NCI-H526 treated with DMSO at 0.1 percent for 48 hours (cell line): ENCODE measurements at places on chromosomes 16 and 17.

DNA sequence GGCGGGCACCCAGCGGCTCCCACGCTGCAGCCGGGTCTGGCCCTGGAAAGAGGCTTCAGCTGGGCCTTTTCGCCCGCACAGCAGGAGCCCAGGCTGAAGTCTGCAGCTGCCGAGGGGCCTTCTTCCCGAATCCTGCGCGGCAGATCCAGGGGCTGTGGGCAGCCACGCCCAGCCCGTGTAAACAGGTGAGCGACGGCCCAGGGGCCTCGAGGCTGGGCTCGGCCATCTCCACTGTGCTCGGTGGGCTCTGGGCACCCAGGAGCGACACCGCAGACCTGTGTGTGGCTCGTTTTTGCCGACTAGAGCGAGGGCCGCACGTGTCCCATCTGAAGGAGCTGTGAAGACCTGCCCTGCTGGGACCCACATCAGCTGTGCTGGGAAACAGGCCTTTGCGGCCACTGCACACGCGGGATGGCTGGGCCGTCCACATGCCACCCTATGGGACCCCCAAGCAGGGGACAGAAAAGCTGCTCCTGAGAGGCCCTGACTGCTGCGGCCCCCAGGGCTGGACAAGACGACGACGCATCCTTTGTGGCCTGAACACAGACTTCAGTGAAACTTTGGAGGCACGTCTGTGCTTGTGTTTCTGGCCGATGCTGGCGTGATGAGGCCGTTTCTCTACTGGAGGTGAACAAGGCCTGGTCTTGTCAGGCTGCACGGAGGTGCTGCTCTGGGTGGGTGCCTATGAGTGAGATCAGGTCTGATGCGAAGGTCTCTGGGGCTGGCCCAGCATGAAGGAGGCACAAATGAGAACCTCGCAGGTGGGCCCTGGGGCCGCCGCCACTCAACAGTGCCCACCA, 5.2 kb upstream of the APRT start:
- DNase-seq, result no peak

- DNase-seq, result no peak
Observed at GRCh38 chr17:77778636-77779489, 179.6 kb upstream of the TNRC6C start.

DNA sequence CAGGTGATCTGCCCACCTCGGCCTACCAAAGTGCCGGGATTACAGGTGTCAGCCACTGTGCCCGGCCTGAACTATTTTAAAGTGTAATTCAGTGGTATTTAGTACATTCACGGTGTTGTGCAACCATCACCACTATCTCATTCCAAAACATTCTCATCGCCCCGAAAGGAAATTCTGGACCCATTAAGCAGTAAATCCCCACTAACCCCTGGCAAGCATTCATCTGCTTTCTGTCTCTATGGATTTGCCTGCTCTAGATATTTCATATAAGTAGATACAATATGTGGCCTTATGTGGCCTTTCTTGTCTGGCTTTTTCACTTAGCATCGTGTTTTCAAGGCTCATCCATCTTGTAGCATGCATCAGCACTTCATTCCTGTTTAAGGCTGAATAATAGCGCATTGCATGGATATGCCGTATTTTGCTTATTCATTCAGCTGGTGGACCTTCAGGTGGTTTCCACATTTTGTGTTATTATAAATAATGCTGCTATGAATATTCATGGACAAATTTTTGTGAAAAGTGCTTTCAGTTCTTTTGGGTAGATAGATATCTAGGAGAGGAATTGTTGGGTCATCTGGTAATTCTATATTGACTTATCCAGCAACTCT, 8.4 kb upstream of the HERPUD1 start:
- no peak for DNase-seq

GRCh38 chr17:16287563-16288027, 65.7 kb downstream of the CENPV start:
- DNase-seq, result no peak

- no peak for DNase-seq
Observed at GRCh38 chr17:41915566-41915965, 3.2 kb downstream of the ACLY start.
